Activated naive CD4-positive, alpha-beta T cell (primary cell): ENCODE measurements at places on chromosomes 6 and 20.

DNA sequence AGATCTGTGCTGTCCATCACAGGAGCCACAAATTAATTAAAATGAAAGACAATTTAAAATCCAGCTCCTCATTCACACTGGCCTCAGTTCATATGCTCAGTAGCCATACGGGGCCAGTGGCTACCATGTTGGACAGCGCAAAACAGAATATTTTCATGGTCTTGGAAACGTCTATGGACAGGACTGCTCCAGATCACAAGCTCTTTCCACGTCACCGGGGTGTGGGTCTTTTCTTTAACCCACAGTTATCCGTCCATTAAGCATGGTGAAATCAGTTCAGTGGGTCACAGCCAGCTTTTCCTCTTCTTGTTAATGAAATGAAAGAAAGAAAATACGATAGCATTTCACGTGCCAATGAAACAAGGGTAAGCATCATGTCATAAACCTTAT, 24.1 kb downstream of the GFOD1 start:
- no peak for DNase-seq

GRCh38 chr20:16107172-16107870, 465.9 kb downstream of the KIF16B start:
- DNase-seq: no peak

DNA sequence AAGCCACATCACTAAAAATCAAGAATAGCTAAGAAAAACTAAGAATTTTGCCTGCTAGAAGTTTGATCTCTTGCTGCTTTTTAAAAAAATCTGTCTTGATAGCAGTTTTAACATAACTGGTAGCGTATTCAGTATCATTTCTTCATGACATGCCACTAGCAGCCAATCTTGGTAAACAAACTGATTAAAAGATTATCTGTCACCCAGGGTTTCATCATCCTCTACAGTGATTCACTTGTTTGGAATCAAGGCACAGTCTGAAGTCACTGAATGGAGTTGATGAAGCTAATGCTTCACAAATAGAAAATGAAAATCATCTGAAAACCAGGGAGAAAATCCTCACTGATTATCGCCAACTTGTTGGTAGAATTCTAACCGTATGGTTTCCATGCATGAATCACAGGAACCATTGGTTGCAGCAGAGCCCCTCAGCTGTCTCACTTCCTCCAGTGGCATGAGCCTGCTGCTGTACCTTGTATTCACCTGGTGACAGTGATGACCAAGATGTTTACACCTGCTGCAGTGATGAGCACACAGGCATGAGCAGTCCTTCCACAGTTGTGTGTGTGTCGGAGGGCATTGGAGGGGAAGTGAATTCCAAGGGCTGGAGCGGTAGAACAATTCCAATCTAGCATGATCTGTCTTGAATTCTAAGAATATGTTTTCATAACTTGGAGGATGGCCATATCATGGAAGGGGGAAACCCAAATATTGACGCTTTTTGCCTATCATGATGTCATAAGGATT, 275.0 kb downstream of the KHDC1L start:
- no peak for DNase-seq

DNA sequence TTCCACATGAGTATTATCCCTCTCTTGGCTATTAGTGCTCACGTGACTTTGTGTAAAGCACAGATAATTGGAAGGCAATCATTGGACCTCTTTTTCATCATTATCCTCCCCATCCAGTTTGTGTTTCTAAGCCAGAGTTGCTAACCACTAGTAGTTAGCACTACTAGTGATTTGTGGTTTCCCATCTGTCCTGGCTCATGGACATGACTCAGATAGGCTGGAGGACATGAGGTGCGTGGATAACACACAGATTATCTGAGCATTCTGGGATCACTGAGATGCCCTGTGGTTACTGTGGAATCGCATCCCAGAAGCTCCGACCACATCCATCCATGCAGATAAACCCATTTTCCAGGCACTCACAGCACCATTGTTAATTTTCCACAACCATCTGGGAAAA, 123.8 kb upstream of the NAA20 start:
- DNase-seq: no peak

GRCh38 chr6:108983151-108983550, 111.5 kb downstream of the SESN1 start:
- no peak for DNase-seq

- DNase-seq: no peak
Observed at GRCh38 chr20:32132911-32133549, 23.5 kb downstream of the TM9SF4 start.

GRCh38 chr6:85641522-85641896, 1.2 kb downstream of the SYNCRIP start:
- DNase-seq: no peak

GRCh38 chr6:27556406-27556805, 83.5 kb upstream of the ZNF184 start:
- DNase-seq: no peak

DNA sequence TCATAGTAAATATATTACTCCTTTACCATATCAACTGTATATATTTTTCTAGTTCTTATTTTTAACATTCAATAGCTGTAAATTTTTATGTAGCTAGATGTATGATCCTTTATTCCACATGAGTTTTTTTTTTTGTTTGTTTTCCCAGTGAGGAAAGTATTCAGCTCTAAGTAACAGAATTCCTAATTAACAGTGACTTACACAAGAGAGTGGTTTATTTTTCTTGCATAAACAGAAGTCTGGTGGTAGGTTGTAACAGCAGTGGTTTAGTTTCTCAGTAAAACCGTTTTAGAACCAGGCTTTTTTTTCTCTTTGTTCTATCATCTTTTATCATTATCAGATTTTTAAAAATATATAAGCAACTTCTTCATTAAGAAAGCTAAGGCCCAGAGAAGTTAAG, 116.9 kb upstream of the FLRT3 start:
- DNase-seq: no peak

GRCh38 chr6:15476631-15477380, 186.0 kb downstream of the DTNBP1 start:
- DNase-seq: no peak

- DNase-seq: no peak
Observed at GRCh38 chr6:151036869-151037680, 171.6 kb downstream of the MTHFD1L start.

- DNase-seq: no peak
Observed at GRCh38 chr20:36167902-36168503, 13.5 kb downstream of the EPB41L1 start.

DNA sequence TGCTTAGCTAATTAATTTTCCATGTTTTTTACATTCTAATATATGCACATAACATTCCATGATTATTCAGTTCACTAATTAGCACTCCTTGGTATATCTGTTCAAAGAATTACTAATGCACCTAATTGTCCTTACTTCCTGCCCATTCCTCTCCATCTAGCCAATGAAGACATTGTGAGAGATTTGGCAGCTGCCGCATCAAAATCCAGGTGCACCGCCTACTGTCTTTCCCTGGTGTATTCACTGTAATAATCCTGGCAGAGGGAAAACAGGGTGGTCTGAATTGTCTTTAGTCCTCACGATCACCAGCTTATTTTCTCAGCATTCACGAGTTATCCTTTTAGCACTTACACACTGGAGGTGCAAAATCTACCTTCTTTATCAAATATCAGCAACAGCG, 61.0 kb upstream of the SCGN start:
- no peak for DNase-seq

- DNase-seq: no peak
Observed at GRCh38 chr6:21893793-21894192, 300.2 kb downstream of the SOX4 start.

GRCh38 chr20:46823753-46824152, 70.9 kb upstream of the EYA2 start:
- no peak for DNase-seq

GRCh38 chr6:16766043-16766536, 4.8 kb upstream of the ATXN1 start:
- DNase-seq: no peak

DNA sequence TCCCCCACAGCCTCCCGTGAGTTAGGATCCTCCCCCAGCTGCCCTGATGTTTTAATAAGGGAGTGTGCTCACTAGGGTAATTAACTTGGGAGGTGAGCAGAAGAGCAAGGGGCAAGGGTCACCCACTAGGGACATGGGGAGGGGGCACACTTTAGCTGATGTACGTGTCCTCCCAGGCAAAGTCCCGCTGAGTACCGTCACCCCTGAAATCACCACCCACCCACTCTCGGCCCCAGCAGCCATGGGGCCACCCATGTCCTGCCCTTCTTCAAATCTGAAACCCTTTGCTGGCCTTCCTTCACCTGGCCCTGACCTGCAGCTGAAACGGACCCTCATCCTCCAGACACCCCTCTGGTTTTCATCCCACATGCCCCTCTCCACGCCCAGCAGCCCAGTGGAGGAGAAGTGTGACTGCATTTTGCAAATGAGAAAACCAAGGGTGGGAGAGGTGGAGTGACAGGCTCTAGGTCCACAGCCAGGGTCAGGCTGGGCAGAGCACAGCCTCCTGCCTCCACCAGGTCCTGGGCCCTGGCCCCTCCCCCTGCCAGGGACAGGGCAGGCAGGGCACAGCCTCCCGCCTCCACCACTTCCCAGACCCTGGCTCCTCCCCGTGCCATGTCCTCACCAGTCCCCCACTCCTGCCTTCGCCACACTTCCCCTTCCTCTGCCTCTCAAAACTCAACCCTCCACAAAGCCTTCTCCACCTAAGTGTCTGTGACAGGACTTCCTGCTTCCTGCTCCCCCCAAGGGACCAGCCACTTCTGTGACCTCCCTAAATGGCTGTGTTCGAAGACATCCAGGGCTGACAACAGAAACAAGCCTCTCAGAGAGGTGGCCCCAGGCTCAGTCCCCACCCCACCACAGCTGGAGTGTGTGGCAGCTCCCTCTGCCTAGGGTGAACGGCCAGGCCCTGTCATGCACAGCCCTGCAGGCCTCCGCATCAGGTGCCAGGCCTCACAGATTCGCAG, 15.1 kb downstream of the ACSS1 start:
- no peak for DNase-seq

- DNase-seq: no peak
Observed at GRCh38 chr6:169943241-169944060, 192.0 kb downstream of the ERMARD start.

GRCh38 chr6:169341706-169342105, 88.1 kb upstream of the THBS2 start:
- no peak for DNase-seq

DNA sequence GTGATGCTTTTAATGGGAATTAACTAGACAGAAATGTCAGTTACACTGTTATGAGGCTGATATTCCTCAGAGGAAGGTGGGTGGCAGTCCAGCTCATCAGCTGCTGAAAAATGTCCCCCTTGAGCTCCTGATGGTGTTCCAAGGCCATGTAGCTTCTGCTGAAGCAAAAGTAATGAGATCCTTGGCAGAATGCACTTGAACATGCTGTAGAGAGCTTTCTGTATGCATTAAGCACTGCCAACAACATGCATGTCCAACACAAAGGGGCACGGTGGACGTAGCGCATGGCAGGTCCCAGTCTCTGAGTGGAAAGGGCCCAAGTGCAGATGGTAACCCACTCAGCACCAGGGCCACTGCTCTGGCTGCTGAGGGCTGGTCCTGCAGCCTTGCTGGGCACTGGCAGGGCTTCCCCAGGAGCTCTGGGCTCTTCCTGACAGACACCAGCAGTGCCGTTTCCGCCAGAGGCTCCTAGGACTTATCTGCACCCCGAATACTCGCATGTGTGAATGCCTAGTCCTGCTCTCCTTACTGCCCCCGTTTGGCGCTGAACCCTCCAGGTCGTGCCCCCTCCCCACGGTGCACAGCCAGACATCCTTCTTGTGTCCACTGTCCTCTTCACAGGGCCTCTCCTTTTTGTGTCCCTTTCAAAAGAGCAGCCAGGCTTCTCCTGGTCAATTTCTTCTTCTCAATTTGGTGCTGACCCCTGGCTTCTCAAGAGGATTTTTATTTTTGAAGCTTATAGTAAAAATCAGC, 18.6 kb upstream of the SYNDIG1 start:
- no peak for DNase-seq

GRCh38 chr6:163182696-163183095, 231.8 kb upstream of the QKI start:
- no peak for DNase-seq

GRCh38 chr6:154478021-154478700, 32.3 kb downstream of the CNKSR3 start:
- no peak for DNase-seq

GRCh38 chr6:105755885-105756284, 330.3 kb upstream of the PRDM1 start:
- no peak for DNase-seq

GRCh38 chr6:116714761-116715160, 33.8 kb downstream of the KPNA5 start:
- DNase-seq: no peak

- no peak for DNase-seq
Observed at GRCh38 chr6:155200012-155200411, 63.8 kb upstream of the CLDN20 start.

- no peak for DNase-seq
Observed at GRCh38 chr6:154565331-154565730, 54.8 kb upstream of the CNKSR3 start.

- no peak for DNase-seq
Observed at GRCh38 chr6:87151471-87151780, 3.9 kb upstream of the ZNF292 start.

GRCh38 chr20:49916146-49917002, 1.0 kb upstream of the SPATA2 start:
- DNase-seq: no peak

GRCh38 chr6:125273965-125274364, 27.8 kb downstream of the HDDC2 start:
- no peak for DNase-seq

- DNase-seq: no peak
Observed at GRCh38 chr20:57048027-57048869, 218.2 kb downstream of the BMP7 start.

DNA sequence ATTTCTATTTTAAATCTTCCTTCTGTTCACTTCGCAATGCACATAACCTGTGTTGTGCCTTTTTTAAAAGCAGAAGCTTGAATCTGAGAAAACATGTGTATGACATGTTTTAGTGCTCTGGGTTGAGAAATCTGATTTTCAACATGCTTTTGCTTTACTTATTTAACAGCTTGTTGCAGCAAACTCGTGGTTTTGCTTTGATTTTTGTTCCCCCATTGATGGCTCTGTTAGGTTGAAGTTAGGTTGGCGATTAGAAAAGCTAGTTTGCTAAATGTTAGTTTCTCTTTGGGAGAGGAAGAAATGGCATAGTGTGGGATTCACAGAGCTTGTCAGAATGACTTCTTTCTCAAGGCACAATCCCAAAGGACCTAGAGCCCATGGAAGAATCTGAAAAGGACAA, 170.8 kb downstream of the TMEM242 start:
- DNase-seq: no peak

DNA sequence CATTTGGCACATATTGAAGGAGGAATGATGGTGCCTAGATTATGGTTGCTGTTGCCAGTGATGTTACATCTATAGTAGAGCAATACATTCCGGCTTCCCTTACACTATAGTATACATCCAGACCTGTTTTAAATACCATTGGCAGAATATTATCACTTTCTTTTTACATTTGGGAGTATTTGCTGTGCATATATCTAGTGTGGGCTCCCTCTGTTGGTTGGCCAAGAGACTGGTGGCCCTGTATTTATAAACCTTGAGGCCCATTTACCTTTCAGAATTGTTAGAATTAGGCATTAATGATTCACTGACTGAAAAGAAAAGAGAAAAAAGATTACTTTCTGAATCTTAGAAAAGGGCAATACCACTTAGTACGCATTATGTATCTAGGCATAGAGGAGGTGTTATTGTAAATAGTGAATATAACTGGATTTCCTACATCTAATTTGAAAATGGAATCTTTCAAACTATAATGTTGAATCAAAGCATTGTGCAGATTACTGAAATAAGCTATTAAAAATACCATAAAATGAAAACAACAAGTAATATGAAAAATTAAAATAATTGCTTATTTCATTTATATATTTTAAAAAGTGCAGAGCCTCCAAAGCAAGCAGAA, 628.8 kb upstream of the MAN1A1 start:
- DNase-seq: no peak
